Liver (tissue), 10 donors: ENCODE measurements at places on chromosomes 5 and 9. TPM values are rescaled to one million over a fixed set of nuclear protein-coding genes. Genes with fewer than 3 reads are reported as not detected.

Gene IL31RA
- polyA plus RNA-seq: not detected

Gene SHROOM1
- 28.5 TPM for polyA plus RNA-seq

Gene SHOC1
- not detected for polyA plus RNA-seq

Gene PRLR
- polyA plus RNA-seq: 3.5 TPM

Gene CFAP77
- not detected for polyA plus RNA-seq

Gene NUTM2F
- polyA plus RNA-seq: 0.01 TPM

Gene SLC34A1
- 0.33 TPM for polyA plus RNA-seq

Gene TRIM41
- 2.8 TPM for polyA plus RNA-seq

Gene SLC46A2
- 0.01 TPM for polyA plus RNA-seq

Gene CETN3
- polyA plus RNA-seq: 6.2 TPM

Gene DAP
- 122 TPM for polyA plus RNA-seq

Gene NACC2
- polyA plus RNA-seq: 10.8 TPM

Gene CMBL
- 56.1 TPM for polyA plus RNA-seq

Gene IRX2
- polyA plus RNA-seq: not detected

Gene HTR1A
- not detected for polyA plus RNA-seq

Gene SLC6A19
- 0.17 TPM for polyA plus RNA-seq

Gene STC2
- 0.04 TPM for polyA plus RNA-seq

Gene SOHLH1
- not detected for polyA plus RNA-seq
